ENCODE measurements at places on chromosomes 13 and 19.
A peak's percentile ranks its signal among the peaks of the same experiment; 100 is the strongest.

- DNase-seq, result no peak
Observed at GRCh38 chr13:29050719-29051118, 230.6 kb downstream of the MTUS2 start.

DNA sequence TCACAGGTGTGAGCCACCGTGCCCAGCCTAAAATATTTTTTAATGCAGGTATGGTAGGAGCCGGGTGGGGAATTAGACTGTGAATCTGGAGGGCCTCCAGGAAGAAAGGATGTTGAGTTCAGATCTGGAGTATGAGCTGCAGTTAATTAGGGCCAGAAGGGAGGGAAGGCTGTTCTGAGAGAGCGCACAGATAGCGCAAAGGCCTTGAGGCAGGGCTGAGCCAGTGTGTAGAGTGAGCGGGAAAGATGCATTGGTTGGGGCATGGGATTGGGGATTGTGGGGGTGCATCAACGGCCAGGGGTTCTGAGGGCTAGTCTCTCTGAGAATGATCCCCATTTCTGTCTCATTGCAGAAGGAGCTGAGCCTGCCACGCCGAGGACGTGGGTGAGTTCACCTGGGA, 9.7 kb downstream of the MAST3 start:
- no peak for DNase-seq

GRCh38 chr13:29496241-29496712, 99.2 kb downstream of the SLC7A1 start:
- DNase-seq, result peak; percentile 78

DNA sequence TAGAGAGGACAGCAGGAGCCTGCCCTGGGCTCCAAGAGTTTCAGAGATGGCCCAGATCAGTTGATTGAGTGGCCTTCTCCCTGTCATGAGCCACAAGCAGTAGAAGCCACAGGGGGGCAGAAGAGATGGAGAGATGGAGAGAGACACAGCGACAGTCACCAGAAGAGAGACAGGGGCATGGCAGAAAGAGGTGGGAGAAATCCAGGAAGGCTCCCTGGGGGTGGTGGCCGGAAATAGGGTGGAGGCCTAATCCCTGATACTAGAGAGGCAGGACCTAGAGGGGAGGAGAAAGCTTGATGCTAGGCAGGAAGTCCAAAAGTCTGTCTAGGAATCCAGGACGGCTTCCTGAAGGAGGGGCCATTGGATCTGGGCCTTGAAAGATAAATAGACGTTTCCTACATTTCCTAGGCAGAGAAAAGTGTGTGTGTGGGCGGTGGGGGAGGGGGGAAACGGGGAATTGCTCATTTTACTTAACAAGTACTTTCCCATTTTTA, 9.6 kb upstream of the TPM4 start:
- no peak for DNase-seq

DNA sequence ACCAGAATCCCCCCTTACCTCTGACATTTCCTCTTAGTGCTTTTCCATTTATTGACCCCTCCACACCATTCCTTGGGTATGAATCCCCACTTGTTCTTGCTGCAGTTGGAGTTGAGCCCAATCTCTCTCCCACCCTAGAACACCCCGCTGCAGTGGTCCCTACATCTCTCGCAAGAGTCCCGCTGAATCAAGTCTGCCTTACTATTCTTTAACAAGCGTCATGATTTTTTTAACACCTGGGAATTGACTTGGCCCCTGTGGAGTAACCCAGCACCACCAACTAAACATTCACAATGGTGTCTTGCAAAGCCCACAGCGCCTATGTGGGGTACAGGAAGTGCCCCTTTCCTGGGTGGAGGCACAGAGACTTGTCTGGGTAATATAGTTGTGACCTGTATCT, 13.2 kb upstream of the ZNF599 start:
- DNase-seq, result no peak

DNA sequence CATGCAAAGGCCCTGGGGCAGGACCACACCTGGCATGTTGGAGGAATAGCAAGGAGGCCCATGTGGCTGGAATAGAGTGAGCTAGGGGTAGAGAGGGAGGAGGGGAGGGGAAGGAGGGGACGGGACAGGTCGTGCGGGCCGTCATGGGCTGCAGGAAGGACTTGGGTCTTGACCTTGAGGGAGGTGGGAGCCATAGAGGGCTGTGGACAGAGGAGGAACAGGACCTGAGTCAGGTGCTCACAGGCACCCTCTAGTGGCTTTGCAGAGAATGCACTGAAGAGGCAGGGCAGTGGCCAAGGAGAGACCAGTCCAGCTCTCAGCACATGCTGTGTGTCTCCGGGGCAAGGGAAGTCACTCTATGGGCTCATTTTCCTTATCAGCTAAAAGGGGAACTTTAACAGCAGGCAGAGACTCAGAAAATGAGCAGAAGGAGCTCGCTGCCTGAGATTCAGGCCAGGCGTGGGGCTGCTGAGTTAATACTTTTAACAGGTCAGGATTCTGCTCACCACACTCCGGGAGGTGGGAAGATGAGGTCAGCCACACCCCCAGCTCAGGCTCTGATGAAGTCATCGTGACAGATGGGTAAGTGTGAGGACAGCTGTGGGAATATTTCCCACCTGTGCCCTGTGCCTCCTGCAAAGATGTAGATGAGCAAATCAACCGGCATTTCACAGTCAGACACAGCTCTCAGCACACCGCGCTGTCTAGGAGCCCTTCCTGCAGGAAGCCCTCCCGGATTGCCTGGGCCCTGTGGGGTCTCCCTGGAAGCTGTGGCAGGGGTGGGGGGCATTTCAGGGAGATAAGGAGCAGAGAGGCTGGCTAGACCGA, 6.0 kb upstream of the TNFAIP8L1 start:
- DNase-seq, result peak; percentile 78

DNA sequence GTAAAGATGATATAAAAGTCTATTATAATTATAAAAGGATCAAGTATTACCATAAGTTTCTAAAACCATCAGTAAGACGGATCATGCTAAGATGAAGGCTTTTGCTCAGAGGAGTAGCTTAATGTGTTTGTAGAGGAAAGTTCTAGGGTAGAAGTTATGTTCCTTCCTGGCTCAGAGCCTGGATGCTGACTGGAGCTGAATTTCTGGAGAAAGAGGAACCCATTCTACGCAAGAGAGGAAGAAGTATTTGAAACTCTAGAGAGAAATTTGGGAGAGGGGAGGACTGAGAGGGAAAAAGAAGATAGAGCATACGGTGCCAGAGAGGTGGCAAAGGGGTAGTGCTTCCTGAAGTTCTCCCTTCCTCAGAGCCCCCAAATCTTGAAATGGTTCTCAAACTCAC, 51.4 kb upstream of the SGCG start:
- no peak for DNase-seq

GRCh38 chr19:55283548-55284377, at the start of gene BRSK1:
Gene BRSK1, plus strand, starts transcription at chr19:55283997. Its CDS starts 446 bp downstream, at chr19:55284443.
- DNase-seq, result peak; percentile 83

GRCh38 chr13:20492641-20493040, 33.0 kb downstream of the CRYL1 start:
- DNase-seq, result peak; percentile 23

- no peak for DNase-seq
Observed at GRCh38 chr19:18308051-18308947, 14.6 kb downstream of the LSM4 start.

- peak; percentile 87 for DNase-seq
Observed at GRCh38 chr13:81018936-81019335, 678.0 kb upstream of the SPRY2 start.

- no peak for DNase-seq
Observed at GRCh38 chr13:20512042-20512683, 13.5 kb downstream of the CRYL1 start.

DNA sequence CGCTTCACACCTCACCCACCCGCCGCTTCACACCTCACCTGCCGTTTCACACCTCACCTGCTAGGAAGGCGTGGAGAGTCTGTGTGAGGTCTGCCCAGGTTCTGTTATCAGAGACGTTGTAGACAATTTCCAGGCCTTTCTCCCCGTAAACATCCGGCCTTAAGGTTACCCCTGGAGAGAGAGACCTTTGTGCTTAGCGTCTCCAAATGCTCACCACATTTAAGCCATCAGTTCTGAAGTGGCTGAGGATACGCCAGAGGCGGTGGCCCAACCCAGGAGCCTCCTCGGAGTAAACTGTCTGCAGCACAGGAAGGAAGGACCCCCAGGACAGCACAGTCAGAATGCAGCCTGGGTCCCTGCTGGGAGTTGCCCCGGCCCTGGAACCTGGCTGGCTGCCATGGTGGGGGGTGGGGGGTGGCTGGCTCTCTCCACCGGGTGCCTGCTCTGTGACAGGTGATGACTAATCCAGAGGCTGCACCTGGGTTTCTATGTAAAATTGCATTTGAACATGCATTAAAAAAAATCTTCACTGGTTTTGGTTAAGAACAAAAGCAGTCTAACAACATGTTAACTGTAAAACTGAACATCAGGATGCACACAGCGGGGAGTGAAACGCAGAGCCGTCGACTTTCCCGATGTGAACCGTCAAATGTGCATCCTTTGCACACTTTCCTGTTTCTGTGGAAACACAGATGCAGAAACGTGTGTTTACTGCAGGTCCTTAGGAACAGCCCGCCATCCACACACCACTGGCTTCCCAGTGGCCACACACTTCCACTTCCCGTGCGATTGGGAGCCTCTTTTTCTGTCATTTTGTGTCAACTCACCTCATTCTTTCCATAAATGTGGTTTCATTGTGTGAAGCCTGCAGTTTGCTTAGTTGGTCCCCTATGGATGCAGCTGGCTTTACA, 4.5 kb downstream of the ATP4B start:
- no peak for DNase-seq

GRCh38 chr19:20067943-20068342, 9.9 kb upstream of the ZNF90 start:
- DNase-seq, result no peak
